ENCODE measurements at places on chromosomes 16 and 17. TPM values are rescaled to one million over a fixed set of nuclear protein-coding genes. Genes with fewer than 3 reads are reported as not detected.
A peak's percentile ranks its signal among the peaks of the same experiment; 100 is the strongest.

Gene CDH15
- 149 TPM for polyA plus RNA-seq

Gene RDM1
- 0.35 TPM for polyA plus RNA-seq

Gene SOCS7
- polyA plus RNA-seq, result 12.6 TPM

Gene MAP1LC3B
- polyA plus RNA-seq, result 64.6 TPM

Gene SNAI3
- polyA plus RNA-seq, result 6.3 TPM

Gene TBX21
- polyA plus RNA-seq, result not detected

Gene TMC7
- 1.3 TPM for polyA plus RNA-seq

Gene OTOA
- polyA plus RNA-seq, result not detected

Gene BAIAP3
- polyA plus RNA-seq, result 0.71 TPM

Gene UTS2R
- polyA plus RNA-seq, result 4.6 TPM

Gene HES7
- polyA plus RNA-seq, result not detected

Gene KRT24
- polyA plus RNA-seq, result not detected

Gene NTN3
- 1.7 TPM for polyA plus RNA-seq

Gene PLA2G10
- polyA plus RNA-seq, result 0.71 TPM

Gene MRPL58
- polyA plus RNA-seq, result 21.8 TPM

Gene ITGAX
- polyA plus RNA-seq, result 0.38 TPM

Gene CTRB2
- not detected for polyA plus RNA-seq

Gene DRG2
- 24.9 TPM for polyA plus RNA-seq

DNA sequence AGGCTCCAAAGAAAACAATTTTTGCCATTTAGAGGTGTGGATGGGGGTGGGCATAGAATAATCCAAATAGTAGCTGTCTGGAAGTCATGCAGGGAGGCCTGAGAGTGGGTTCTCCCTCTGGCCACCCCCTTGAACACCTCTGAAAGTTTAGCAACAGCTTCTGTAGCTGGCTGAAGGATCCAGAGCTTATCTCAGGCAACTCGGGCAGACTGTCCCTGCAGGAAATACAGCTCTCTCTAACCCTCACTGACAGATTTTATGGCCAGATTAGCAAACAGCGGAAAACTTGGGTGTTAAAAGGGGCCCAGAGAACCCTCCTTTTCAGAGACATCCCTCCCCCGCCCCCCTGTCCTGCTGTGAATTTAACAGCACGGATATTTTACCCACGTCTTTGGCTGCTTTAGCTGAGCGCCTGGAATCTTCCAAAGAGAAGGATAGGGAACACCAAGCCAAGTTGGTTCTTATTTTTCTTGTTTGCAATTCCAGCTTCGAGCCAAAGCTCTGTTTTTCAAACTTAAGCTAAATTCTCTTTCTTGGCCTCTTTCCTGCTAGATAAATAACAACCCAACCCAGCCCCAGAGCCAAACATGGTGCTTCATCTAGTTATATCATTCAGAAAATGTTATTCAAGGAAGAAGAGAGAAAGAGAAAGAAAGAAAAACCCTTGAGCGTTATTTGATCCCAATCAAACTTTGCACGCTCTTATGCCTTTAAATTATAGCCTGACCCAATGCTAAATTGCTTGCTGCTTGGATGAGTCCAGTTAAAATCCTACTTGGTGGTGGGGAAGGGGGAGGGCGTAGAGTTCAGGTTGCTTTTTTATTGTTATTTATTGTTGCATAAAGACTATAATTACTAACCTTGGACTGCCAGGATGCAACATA is 2.3 kb upstream of the HOXB2 start:
- no peak for DNase-seq

DNA sequence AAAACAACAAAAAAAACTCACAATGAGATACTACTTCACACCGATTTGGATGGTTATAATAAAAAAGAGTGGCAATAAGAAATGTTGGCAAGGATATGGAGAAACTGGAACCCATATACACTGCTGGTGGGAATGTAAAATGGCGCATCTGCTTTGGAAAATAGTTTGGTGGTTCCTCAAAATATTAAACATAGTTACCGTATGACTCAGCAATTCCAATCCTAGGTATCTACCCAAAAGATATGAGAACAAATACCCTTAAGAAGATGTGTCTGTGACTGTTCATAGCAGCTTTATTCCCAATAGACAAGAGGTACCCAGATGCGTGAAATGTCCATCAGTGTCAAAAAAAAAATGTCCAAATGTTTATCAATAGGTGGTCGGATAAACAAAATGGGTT is 7.2 kb downstream of the CPPED1 start:
- DNase-seq, result no peak

DNA sequence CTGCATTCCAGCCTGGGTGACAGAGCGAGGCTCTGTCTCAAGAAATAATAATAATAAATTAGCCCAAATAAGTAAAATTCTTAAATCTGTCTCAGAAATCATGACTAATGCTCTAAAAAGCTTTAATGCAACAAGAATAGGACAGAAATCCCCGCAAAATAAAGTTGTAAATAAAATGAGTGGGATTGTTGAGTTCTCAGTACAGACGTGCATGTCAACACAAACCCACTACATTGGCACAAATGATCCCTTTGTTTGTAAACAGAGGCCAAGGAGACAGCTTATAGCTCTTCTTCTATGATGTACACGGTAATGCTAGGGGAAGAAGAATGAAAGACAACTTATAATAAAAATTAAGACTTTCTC is 6.0 kb downstream of the STAT5B start:
- no peak for DNase-seq

DNA sequence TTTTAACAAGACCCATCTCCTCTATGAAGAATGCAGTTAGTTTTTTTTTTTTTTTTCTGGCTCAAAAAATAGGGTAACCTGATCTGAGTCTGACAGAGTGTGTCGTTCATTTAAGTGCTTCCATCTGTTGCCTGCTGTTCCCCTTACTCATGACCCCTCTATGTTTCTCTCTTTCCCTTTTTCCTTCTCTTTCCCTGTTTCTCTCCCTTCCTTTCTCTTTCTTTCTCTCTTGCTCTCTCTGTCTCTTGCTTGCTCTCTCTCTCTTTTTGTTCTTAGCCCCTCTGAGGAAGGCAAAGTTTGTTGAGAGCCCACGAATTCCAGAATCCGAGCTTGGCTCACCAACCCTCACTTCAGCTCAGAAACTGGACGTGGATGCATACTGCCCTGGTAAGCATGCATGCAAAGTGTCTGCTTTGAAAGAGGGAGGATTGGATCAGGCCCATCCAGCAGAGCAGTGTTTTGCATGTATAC is 185.0 kb downstream of the TANC2 start:
- DNase-seq, result peak; percentile 61

DNA sequence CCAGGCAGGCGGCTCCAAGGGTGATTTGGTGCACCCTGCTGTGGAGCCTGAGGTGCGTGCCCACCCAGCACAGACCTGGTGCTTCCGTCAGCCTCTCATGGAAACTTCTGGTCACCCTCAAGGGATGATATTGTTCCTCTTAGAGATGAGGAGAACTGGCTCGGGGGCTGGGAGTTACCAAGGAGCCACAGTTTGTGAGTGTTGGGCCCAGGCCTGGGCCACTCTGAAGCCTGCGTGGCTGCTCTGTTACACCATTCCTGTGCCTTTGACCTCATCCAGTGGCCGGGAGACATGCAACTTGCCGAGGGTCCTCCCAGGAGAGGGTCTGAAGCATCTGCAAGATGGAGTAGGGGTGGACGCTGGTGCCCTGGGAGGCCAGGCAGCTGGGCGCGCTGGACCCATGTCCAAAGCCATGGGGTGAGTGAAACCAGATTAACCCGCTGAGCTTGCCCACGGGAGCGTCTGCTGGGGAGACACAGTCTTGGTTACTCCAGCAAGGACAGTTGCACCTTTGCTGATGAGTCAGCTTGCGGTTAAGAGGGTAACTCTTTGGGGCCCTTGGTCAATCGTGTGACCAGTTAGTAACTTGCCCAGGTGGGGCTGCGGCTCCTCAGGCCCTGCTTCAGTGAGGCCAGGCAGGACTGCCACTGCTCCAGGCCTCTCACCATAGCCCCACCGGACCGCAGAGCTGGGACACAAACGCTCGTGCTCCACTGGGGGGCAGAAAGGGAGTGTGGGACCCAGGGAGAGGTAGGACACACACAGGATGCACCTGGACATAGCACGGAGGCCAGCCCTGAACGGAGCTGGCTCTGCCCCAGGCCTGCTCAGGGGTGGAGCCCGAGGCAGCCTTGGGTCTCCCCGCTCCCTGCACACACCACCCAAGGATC is 7.5 kb downstream of the C16orf90 start:
- DNase-seq, result no peak

- no peak for DNase-seq
Observed at GRCh38 chr17:33572615-33573014, 279.5 kb upstream of the ASIC2 start.

DNA sequence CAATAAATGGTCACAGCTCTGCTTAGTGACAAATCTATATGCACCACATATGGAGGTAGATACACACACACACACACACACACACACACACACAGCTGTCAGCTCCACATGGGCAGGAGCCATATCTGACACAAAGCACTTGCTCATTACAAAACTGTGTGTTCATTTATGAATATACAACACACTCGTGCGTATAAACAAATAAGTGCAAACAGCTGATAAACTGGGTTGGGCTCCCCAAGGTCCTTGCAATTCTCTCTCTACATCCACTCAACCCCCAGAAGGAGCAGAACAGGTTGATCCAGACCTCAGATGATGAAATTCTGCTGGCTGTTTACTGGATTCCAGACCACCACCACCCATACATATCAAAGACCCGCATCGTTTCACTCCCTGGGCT is 140.7 kb downstream of the XYLT1 start:
- no peak for DNase-seq

GRCh38 chr16:15925631-15926030 is 23.8 kb upstream of the ABCC1 start:
- DNase-seq, result no peak

- peak; percentile 68 for DNase-seq
Observed at GRCh38 chr17:9959377-9959981, 54.4 kb upstream of the RCVRN start.

DNA sequence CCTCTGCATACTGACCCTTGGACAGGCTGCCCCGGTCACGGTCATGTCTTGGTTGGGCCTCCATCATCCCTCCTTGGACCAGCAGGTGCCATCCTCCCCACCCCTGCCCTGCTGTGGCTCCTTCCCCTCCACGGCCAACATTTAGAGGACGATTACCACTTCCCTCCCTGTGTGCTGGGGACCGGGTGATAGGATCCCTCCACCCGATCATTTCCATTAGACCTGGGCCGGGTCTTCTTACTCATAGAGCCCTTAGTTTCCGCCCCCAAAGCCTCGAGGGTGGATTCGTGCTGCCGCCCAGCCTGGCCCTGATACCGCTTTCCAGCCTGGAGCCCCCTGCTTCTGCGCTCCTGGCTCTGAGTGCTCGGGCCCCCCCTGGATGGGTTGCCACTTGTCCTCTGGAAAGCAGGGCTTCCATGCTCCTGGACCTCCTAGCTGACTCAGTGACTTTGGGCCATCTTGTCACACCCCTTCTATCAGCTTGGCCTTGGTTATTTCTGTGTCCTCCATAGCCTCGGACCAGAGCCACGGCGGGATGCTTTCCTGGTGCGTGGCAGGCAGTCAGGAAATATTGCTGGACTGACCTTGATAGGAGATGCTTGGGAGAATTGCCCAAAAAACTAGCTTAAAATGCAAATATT is 171.4 kb downstream of the SEC14L1 start:
- DNase-seq, result no peak

DNA sequence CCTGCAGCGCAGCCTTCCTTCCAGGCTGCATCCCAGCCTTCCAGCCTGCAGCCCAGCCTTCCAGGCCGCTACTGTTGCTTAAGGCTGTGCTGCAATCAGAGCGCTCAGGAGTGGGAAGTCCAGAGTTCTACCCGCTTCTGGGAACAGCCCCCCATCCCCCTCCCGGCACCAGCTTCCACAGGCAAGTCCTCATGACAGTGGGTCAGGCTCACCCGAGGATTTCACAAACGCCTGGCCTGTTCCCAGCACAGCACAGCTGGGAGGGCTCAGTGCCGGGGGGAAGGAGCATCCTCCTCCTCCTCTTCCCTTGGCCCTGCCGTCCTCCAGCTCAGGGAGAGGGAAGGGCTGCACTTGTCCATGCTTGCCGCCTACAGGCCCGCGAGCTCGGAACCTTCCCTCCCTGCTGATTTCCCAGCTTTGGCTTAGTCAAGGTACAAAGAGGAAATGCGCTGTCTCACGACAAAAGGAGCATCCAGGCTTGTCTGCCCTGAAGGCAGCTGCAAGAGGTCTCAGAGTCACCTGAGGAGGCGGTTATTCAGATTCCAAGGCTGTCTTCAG is 8.3 kb downstream of the SOCS3 start:
- DNase-seq, result peak; percentile 96

GRCh38 chr17:50536683-50537646 is 4.4 kb downstream of the EPN3 start:
- DNase-seq, result no peak

- DNase-seq, result no peak
Observed at GRCh38 chr16:10993649-10994048, 49.3 kb downstream of the CLEC16A start.

DNA sequence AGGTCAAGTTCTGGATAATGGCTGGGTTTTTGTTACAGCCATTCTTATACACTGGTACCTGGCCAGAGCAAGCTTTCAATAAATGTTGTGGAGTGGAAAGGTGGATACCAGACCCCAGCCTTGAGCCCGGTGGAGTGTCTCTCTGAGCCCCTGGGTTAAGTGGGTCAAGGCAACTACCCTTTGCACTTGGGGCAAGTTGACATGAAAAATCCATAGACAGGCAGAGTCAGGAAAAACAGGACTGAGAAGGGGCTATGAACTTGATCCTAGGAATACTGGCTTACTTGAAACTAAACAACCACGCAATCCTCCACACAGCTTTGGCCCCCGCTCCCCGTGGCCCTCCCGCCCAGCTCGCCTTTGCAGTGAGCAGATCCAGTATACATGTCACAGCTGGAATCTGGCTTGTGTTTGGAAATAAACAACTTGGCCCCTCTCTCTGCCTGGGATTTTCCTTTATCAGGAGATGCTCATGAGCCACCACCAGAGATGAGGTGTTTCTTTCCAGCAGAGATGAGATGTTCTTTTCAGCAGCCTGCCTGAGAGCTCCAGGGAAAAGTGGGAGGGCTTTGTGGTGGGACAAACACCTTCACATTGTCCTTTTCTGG is 65.9 kb downstream of the KSR1 start:
- DNase-seq, result no peak

GRCh38 chr17:77537566-77537965 is 396.8 kb downstream of the SEC14L1 start:
- no peak for DNase-seq

DNA sequence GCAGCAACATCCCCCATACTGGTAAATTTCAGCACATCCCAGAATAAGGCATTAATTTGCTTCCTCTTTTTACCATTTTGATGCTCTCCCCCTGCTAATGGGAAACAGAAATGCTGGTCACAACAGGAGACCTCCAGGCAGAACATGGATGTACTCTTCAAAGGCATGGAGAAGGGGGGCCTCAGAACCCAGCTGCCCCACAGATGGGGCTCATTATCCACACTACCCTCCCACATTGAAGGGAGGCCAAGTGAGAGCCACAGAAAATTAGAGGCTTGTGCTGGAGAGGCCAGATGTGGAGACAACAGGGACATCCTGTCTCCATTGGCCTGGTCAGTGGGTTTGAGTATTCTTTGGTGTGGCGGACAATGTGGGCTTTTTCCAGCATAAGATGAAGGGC is 150.1 kb upstream of the CDH11 start:
- DNase-seq, result no peak

- no peak for DNase-seq
Observed at GRCh38 chr17:41334385-41335305, 16.0 kb downstream of the KRT33A start.

- no peak for DNase-seq
Observed at GRCh38 chr16:80346111-80346632, 194.6 kb upstream of the DYNLRB2 start.

- DNase-seq, result no peak
Observed at GRCh38 chr17:7283471-7284216, 2.1 kb downstream of the SLC2A4 start.
